ENCODE measurements at places on chromosomes 1 and 21.

DNA sequence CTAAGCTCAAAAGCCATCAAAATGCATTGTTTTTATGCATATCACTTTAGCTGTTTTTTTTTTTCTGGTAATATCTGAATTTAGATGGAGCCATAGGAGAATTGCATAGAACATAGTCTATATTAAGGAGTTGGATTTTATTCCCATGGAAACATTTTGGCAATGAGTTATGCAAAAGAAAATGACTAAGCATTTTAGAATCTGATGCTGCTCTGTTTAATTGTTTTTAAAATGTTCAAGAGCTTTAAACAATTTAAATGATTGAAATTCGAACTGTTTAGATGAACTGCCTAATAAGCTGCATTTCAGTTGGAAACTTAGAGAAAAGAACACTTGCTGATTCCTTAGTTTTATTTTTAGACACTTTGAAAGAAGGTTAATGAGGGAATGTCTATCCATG is 1531.5 kb upstream of the B3GALT2 start:
- DNase-seq, result no peak

- no peak for DNase-seq
These were observed 6.0 kb upstream of the SF3A3 start for GRCh38 chr1:37995751-37996345.

DNA sequence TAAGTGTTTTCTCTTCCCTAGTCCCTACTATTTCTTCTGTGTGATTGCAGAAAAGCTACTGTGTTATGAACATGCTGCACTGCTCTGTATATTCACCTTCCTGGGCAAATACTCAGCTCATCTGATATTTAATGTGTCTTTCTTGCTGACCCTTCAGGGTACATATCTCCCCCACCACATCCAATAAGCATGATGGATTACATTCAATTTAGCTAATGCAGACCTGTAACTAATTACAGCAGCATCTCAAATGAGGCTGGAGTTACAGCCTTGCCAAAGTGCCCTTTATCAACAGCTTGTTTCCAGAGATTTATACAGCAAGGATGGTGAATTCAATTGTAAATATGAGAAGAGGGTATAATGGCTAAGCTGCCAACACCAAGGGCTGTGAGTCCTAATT is 144.0 kb downstream of the KCNH1 start:
- DNase-seq, result no peak

DNA sequence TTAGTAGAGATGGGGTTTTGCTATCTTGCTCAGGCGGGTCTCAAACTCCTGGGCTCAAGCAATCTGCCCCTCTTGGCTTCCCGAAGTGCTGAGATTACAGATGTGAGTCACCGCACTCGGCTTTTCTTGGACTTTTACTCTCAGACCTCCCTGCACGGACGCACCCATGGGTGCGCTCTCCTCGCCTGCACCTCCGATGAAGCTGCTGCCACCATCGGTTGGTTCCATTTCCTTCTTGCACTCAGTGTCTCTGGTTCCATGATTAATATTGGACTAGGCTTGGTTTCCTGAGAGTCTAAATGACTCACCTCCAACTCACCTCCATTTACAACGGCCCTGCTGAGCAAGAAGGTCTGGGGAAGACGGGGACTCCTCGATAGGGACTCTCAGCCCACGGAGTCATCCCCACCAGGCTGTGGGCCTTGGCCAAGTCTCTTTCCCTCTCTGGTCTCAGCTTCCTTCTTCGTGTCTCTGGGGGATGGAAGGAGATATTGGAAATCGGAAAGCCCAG is 6.7 kb upstream of the TNFRSF8 start:
- DNase-seq, result peak; percentile 19

DNA sequence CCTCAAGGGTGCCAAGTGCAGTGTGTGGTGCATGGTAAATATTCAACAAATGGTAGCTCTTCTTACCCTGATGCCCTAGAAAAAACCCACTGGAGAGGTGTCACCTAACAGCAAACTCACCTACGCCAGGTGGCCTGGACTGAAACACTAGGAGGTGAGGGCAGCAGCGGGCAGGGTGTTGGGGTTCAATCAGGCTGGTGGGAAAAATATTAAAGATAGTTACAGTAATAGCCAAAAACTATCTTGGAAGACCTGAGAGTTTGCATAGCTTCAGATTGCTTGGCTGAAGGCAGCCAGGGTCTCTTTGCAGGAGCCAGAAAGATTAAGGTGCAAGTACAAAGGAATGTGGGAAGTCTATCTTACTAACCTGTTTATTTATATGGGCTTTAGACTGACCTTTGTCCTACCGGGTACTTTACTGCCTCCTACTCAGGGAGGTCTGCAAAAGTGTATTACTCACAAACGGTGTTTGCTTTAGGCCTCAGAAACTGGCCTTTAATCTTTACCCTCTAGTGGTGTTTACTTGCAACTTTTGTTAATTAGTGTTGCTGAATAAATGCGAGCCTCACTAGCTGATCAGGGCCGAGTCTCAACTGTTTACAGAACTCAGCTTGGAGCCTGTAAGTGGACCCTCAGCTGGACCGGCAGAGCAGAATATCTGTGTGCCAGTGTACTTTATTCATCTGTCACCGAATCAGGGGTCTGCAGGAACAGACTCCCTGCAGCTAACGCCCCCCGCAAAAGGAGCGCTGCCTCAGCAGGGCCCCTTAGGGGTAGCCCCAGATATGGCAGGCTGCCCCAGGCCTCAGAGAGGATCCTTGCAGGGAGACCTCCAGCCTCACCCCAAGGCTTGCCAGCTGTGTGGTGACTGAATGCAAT is 63.9 kb downstream of the SYF2 start:
- peak; percentile 86 for DNase-seq

GRCh38 chr1:84156210-84156621 is 12.1 kb downstream of the PRKACB start:
- DNase-seq, result peak; percentile 89

DNA sequence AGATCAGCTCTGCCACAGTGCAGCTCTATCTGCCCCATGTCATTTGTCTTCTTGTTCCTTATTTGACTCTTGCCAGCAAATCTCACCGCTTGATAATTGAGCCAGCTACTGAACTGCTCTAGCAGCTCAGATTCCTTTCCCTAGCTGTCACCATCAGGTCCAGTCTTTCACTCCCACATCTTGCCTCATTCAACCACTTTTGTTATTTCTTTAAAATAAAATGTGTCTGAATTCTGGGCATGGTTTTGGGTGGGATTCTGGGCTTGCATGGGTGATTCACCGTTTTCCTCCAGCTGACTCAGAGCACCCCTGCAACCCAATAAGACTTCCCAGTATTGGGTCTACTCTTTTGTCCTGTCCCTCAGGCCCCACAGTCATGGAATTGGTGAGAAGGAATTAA is 215.7 kb downstream of the DSCAM start:
- no peak for DNase-seq

GRCh38 chr1:44645476-44646244 is 28.6 kb downstream of the TMEM53 start:
- no peak for DNase-seq

DNA sequence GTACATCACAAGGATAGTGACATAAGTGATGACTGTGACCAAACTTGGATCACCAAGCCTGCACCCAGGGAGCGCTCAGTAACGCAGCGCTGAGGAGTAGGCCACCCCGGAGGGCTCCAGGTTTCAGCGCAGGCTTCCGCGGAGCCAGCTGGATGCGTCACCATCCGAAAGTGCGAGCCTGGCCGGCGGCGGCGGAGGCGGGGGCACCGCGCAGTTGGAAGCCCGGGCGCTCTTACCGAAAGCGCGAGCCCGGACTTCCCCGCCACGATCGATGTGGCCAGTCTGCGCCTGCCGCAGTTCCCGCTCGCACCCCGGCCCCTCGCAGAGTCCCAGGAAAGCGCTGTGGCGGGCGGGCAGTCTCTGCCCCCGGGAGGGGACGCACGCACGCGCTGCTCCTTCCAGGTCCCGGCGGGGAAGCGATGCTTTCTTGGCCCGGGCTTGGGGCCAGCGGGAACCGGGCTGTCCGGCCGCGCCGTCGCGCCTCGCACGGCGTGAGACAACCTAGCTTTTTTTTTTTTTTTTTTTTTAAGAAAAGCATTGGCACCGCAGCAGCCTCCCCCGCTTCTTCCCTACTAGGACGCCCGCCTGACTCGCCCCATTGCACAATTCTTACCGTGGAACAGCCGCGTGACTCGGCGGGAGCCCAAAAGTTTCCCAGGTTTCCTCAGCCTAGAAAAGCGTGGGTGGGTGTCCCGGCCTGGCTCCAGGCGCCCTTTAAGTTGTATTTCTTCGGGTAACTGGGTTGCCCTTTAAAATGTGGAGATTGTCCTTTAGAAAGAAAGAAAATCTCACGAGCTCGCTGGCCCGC is 36.4 kb upstream of the JAK1 start:
- DNase-seq, result peak; percentile 47

GRCh38 chr1:115771847-115772457 is 3.4 kb upstream of the CASQ2 start:
- peak; percentile 84 for DNase-seq

DNA sequence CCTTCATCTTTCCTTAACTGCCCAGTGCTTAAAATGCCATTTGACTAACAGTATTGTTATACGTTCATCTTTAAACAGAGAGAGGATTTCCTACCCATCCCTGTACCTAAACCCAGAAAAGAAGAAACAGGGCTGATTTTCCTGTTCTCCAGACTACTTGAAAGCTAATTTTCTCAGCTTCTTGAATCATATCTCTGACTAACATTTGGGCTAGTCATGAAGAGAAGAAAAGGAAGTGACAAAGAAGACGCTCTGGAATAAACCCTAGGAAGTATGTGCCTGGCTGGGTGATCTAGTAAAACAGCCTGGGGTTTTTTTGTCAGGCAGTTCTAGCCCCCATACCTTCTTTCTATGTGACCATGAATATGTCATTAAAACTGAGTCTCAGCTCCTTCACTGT is 44.8 kb upstream of the SGIP1 start:
- no peak for DNase-seq

DNA sequence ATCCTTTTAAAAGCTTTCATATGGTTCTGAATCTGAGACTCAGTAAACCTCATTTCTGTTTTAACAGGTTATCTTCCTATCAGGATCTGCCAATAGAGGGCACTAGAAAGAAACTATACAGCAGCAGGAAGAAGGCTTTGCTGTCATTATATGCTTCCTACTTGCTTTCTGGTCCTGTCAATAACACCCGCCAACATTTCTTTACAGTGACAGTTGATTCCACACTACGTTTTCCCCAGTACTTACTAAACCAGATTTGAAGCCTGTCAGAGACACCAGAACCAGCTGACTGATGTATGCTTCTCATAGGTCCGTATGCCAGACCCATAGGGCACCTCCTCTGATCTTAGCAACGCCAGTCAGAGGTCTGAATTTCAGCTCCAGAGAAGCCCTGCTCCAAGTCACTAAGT is 341.0 kb upstream of the NEGR1 start:
- DNase-seq, result peak; percentile 24

DNA sequence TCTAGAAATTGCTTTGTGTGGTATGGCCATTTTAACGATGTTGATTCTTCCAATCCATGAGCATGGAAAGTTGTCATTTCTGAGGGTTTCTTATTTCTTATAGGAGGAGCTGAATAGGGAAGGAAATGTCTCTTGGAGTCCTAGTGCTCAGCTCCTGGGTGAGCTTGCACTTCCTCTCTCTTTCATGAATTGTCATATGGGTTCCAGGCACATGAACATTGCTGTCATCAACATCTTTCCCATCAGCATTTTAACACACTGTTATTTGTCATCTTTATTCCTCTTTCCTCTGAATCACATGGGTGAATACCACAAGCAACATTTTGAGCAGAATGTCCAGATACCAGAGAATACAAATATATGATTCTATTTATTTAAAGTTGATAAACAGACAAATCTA is 23.4 kb downstream of the SLAMF6 start:
- no peak for DNase-seq

- DNase-seq, result no peak
These were observed 60.4 kb downstream of the CAPZB start for GRCh38 chr1:19424651-19425570.

- no peak for DNase-seq
These were observed 5.5 kb downstream of the PRDX6 start for GRCh38 chr1:173482683-173483082.

- peak; percentile 13 for DNase-seq
These were observed 492.8 kb downstream of the CAMTA1 start for GRCh38 chr1:7278045-7278444.

GRCh38 chr1:57118948-57119603 is 153.3 kb upstream of the C8B start:
- DNase-seq, result no peak

DNA sequence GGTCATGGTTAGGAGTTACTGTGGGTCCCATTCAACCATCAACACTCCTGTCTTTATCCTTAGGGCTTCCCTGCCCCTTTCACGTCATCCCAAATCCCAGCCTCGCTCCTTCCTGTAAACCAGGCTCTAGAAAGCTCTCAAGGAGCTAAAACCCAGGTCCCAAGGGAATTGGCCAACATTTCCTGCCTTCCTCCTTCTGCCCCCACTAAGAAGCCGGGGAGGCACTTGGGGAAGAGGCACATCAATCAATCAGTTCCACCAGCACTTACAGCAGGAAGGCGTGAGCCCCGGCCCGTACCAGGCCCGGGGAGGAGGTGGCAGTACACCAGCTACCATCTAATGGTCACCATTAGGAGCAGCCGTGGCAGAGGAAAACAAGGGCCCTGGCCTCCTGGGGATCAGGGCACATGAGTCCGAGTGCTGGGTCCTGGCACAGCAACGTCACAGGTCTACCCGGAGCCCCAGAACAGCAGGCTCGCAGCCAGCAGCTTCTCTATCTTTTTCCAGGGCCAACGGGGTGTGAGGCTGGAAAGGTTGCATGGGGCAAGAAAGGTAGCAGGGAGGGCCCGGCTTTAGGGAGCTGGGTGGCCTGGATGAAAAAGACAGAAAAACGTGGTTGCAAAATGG is 108.6 kb downstream of the CASZ1 start:
- no peak for DNase-seq

GRCh38 chr1:210681158-210681557 is 352.5 kb downstream of the HHAT start:
- no peak for DNase-seq
